CD4-positive, alpha-beta T cell (primary cell): ENCODE measurements at places on chromosomes 4 and X. TPM values are rescaled to one million over a fixed set of nuclear protein-coding genes. Genes with fewer than 3 reads are reported as not detected.

GRCh38 chrX:107537815-107538214 lies 88.4 kb downstream of the FRMPD3 start:
- DNase-seq: peak; percentile 3

- DNase-seq: no peak
Measured at GRCh38 chrX:140123446-140123845, 158.1 kb upstream of the CXorf66 start.

DNA sequence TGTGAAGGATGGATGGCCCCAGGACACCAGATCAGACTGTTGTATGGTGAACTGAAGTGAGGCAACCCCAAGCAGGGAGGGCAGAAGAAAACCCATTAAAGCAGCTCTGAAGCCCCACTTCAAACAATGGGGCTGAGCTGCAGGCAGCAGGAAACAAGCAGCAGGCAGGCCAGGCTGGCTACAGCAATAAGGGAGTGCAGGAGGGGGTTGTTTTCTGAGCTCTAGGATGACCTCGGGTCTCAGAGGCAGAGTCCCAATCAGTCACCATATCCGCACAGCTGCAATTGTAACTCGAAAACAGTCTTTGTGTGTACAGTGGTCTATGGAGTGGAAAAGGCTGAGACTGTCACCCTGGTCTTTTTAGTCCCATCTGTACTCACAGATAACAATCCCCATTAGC lies 90.4 kb downstream of the COL4A6 start:
- DNase-seq: no peak

- no peak for DNase-seq
Measured at GRCh38 chrX:44280116-44280515, 63.4 kb downstream of the EFHC2 start.

DNA sequence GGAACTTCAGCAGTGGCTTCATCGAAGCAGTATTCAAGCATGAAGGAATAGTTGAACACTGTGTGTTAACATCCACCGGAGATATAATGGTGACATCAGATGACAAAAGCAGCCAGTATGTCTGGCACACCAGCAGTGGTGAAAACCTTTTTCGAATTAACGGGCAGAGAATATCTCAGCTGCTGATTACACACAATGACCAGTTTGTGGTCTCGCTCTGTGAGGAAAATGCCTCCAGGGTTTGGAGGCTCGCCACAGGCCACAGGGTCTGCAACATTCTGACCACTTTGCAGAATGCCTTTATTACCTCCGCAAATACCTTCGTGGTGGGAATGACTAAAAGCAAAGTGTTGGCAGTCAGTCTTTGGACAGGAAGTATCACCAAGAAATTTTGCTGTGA lies 201.5 kb downstream of the NWD2 start:
- DNase-seq: no peak

- DNase-seq: no peak
Measured at GRCh38 chr4:89724716-89725115, 112.2 kb downstream of the SNCA start.

- no peak for DNase-seq
Measured at GRCh38 chr4:42391355-42391664, 6.0 kb upstream of the SHISA3 start.

Gene GAGE10
- not detected for total RNA-seq

Gene RHOXF1
- 0.45 TPM for total RNA-seq

Gene SPANXD
- not detected for total RNA-seq

Gene CTBP1
- 132 TPM for total RNA-seq

Gene MAGEA9B
- not detected for total RNA-seq
